Fibroblast of villous mesenchyme (primary cell): ENCODE measurements at places on chromosomes 12 and 14. TPM values are rescaled to one million over a fixed set of nuclear protein-coding genes. Genes with fewer than 3 reads are reported as not detected.

DNA sequence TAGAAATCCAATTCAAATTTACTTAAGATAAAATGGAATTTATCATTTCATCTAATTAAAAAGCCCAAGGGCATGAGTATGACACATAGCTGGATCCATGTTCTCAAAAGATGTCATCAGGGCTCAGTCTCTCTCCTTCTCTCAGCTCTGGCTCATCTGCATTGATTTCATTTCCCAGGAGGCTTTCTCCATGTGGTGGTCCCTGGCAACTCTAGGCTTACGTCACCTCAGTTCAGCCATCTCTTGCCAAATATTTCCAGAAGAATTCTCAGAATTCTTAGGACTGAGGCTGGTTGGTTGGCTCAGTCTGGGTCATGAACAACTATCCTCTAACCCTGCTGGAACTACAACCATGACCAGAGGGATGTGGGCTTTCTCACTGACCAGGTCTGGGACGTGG, 65.3 kb downstream of the FOS start:
- peak; percentile 8 for DNase-seq

DNA sequence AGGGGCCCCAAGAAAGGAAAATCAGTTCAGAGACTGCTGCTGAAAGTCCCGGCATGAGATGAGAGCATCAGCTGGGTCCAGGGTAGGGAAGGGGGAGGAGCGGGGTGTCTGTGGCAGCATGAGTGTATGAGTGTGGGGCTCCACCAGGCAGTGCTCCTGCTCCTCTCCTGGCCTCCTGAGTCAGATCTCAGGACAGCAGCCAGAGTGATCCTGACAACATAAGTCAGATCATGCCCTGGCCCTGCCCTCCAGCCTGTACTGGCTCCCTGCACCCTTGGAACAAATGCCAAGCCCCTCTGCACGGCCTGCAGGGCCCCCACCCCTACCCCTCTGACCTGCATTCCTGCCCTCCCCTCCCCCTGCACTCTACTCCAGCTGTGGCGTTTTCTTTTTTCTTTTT, 24.2 kb upstream of the LRP1-AS start:
- peak; percentile 54 for DNase-seq

GRCh38 chr12:60201891-60202290, 606.1 kb downstream of the SLC16A7 start:
- peak; percentile 25 for DNase-seq

DNA sequence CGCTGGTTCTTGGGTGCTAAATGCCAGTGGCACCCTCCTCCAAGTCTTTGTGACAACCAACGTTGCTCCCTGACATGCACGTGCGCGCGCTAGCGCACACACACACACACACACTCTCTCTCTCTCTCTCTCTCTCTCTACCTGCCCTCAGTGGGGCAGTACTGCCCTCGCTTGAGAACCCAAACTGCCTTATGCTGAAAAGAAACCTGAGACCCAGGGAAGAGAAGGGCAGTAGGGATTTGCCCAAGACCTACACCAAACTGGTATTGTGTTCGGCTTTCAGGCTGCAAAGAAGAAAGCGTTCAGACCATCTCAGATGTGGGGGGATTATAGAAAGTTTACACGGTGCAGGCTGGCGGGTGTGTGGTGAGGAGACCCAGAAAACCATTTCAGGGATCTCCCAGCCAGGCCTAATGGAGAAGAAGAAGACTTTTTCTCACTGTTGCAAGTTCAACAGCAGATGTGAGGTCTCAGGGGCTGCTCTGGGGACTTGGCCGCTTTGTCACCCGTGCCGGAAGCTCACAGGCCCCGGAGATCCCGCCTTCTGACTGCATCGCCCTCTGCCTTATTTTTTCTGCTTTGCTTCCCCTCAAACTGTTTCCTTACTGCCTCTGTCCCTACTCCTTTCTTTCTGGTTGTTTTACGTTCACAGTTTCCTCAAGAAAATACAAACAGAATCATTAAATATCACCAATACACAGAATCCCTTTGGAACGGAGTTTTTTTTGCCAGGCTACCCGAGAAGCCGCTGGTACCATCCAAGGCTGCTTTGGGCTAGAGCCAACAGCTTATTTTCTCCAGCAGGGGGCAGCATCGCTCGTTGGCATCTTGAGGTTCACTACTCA, 82.4 kb downstream of the PPM1A start:
- peak; percentile 31 for DNase-seq

DNA sequence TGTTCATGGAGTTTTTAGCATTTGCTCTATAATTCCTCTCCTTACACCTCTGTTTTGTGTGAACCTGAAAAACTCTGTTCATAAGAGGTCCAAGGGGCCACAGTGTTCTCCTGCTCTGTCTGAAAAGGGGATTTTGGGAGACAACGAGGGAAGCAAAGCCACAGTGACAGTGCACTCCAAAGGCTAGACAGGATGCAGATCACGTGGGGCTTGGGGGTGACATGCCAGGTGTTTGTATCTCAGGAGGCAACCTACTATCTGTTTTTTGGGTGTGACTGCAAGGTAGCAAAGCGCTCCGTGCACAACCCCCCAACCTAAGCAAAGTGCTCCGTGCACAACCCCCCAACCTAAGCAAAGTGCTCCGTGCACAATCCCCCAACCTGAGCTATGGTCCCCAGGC, 5.1 kb upstream of the CHD4 start:
- no peak for DNase-seq

Gene LMNTD1
- not detected in 2 replicates for total RNA-seq

DNA sequence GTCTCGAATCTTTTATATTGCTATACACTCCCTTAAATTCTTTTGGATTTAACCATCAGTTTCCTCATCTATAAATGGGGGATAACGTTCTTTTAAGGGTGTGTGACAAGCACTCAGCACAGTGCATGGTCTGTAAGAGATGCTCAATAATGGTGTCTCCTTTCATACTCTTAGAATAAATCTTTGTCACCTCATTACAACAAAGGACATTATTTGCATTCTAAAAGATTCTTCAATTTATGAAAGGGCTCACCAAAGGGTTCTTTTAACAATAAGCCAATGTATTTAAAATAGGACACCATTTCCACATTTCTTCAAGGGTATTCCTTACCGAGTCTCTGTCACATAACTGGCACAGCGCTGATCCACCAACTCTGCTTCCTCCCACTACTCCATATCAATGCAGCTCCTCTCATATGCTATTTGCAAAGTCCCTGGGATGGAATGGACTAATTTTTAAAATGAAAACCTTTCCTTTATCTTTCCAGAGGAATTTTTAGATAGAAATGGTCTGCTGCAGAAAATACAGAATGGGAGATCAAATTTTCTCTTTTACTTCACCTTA, 29.2 kb upstream of the RIC8B start:
- DNase-seq = no peak

DNA sequence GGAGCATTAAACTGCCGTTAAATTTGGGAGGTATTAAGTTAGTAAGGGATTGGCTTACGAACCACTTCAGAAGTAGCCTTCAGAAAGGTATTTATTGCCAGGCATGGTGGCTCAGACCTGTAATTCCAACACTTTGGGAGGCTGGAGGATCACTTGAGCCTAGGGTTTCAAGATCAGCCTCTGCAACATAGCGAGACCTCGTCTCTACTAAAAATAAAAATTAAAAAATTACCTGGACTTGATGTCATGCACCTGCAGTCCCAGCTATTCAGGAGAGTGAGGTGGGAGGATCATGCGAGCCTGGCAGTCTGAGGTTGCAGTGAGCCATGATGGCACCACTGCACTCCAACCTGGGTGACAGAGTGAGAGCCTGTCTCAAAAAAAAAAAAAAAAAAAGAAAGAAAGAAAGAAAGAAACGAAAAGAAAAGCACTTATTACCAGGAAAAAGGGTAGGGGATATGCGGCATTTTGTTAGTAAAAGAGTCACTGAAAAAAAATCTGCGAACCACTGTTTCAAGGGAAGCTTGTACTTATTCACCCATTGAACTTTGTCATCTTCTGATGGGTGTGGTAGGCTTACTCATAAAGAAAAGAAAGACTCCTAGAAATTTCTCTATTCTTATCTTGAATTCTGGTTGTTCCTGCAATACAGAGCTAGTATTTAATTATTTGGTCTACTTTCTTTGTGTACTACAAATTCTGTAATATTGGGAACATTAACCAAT, 33.6 kb upstream of the PLEKHA5 start:
- no peak for DNase-seq

- DNase-seq = no peak
These were observed 398.5 kb downstream of the FSCB start for GRCh38 chr14:44108601-44109000.

GRCh38 chr12:46403719-46404070, 31.1 kb upstream of the SLC38A2 start:
- no peak for DNase-seq

DNA sequence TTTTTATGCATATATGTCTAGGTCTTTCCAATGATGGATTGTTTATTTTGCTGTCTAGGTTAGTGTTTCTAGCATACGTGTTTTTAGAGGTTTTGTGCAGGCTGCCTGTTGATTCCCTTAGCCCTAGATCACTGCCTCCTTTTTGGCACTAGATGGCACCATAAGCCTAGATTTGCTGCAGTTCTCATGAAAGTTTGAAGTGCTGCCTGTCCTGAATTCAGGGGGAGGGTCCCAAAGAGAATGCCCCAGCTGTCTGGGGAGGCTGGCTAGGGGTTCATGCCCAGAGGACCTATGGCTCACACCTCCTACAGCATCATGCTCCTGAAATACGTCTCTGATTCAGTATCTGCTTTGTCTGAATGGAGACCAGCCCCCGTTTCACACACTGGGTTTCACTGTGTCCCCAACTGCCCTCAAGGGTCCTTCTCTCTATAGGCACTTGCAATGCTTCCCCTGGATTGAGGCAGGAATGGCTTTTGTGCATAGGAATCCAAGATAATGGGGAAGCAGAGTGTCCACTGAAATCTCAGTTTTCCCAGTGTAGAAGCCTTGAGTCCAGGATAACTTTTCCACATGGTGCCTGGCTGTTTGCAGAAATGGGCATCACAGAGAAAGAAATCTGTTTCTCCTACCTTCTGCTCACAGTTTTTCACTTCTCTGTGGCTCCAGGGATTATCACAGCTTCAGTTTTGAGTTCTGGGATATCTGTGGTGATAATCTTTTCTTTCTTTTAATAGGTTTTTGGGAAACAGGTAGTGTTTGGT, 14.2 kb upstream of the TXNRD1 start:
- peak; percentile 77 for DNase-seq

GRCh38 chr12:96414637-96415036, 14.4 kb upstream of the CDK17 start:
- no peak for DNase-seq

- peak; percentile 79 for DNase-seq
These were observed 68.4 kb downstream of the PPM1H start for GRCh38 chr12:62866451-62867082.

DNA sequence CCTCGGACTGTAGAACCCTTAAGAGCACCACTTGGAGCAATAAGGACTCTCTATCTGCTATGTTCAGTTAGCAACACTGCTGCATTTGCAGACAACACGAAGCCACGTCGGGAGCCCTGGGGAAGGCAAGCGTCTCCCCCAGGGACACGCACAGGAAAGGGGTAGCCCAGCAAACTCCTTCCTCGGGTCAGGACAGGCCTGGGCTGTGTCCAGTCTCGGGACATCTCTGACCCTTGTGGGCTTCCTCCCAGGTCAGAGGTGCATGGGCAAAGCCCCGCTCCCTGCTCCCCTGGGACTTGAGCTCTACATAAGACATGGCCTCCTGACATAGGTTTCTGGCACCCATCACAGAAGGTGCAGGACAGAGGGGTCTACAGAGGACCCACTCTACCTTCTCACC, 119.5 kb downstream of the PIWIL1 start:
- DNase-seq = no peak

DNA sequence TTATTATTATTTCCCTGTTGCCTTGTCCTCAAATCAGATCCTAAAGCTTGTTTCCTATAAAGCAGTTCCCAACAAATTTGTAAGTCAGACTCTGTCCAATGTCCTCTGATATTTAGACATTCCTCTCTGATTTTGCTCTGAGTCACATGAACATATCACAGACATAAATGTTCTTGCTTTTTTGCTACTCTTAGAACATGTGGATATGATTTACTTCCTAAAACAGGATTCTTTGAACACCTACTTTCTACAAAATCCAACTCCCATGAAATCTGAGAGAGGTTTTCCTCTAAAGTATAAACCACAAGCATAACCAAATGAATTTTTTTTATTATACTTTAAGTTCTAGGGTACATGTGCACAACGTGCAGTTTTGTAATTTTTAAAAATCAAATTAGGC, 181.3 kb upstream of the SLC38A2 start:
- peak; percentile 61 for DNase-seq

Gene KRT80
- 0.32 and 1.3 TPM in 2 replicates for total RNA-seq

DNA sequence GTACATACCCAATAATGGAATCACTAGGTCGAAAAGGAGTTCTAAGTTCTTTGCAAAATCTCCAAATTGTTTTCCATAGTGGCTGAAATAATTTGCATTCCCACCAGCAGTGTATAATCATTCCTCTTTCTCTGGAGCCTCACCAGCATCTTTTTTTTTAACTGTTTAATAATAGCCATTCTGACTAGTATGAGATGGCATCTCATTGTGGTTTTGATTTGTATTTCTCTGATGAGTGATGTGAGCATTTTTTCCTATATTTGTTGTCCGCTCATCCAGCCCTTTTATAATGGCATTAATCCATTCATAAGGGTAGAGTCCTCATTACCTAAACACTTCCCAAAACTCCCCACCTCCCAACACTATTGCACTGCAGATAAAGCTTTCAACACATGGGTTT, 278.3 kb downstream of the SEC23A start:
- DNase-seq = no peak
